SHP77 treated with DMSO at 0.1 percent for 48 hours (cell line): ENCODE measurements at places on chromosomes 6 and 20.

DNA sequence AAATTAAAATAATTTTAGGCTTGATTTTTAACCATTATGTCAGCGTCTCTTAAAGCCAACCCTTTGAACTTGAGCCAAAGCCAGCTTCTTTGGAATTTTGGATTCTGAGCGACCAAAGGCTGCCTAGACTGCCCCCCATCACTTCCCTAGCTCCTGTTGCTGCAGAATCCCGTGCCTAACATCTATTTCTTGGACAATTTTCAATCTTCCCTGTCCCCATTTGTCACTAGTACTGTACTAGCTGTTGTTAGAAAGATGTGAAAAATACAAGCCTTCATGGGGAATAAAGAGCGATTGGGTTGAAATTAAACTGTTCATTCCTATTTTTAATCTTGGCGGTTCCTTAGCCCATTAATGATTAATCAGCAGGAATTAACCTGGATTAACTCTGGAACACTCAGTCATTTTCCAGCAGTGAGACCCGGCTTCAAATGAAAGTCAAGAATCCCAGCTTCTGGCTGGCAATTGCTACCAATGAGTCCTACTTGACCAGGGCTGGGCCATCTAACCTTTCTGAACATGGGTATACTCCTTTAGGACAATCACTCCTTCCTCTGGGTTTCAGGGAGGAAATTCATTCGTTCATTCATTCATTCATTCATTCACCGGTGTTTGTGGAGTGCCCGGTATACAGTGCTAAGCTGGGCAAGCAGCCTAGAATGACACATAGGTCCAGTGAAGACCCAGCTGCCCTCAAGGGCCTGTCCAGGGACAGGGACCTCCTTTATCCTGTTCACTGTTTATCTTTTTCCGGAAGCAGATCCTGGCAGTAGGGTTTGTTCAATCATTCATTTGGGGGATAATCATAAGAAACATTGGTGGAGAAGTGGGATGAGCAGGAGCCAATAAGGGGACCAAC lies 1.4 kb upstream of the RRBP1 start:
- no peak for DNase-seq

DNA sequence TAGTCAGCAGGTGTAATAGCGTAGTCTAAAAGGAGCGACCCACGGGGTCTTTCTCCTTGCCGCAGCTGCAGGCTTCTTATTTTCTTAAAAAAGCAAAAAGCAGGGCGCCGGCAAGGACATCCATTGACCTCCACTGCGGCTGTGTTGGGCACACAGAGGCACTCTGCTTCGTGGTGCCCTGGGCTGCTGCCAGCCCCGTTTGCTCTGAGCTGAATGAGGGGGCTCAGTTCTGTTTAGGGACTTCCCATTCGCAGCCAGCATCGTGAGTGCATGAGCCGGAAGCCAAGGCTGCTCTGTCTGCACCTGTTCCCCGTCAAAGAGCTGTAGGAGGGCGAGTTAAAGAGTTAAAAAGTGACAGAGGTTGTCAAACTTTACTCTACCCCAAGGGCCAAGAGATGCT lies 1.7 kb upstream of the SLC22A2 start:
- DNase-seq = no peak

DNA sequence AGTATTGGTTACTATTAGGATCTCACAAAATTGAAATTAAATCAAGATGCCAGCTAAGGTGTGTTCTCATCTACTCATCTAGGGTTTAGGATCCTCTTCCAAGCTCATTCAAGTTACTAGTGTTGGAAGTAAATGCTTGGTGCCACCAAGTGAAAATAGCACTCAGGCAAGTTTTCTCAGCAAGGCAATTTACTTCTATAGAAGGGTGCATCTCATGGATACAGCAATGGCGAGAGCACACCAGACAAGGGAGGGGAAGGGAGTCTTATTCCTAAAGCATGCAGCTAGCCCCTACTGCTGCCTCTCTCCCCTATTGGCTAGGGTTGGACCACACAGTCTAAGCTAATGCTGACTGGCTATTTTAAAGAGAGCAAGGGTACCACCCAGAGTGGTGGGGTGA lies 23.0 kb upstream of the FAM8A1 start:
- no peak for DNase-seq

DNA sequence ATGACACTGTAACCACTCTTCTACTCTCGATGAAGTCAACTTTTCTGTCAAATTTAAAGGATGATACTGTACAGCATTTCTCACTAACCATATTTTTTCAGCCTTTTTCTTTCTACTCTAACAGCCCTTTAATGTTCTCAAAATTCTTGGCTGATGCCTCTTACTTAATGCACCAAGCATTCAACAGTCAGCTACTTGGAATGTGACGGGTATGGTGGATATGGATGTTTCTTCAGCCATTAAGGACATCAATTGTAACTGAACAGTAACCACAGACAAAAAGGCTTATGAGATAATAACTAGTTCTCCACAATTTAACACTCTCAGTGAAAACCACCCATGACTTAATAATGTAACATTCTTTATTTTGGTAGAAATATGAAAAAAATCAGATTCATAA lies 467.2 kb upstream of the ZNF337 start:
- no peak for DNase-seq

DNA sequence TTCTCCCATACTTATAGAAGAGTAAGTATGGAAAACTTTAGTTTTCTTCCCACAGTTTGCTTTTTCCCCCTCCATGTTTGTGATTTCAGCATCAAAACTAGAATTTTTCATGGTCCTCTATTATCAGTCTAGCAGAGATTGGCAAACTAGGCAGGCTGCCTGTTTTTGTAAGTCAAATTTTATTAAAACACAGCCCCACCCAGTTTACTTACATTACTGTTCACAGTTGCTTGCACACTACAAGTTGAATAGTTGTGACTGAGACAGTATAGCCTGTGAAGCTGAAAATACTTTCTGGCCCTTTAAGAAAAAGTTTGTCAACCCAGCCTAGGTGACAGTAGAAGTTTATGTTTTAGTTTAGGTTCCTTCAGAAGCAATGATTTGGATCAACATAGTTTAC lies 19.5 kb downstream of the MCM8 start:
- no peak for DNase-seq

- DNase-seq = no peak
Measured at GRCh38 chr20:36112112-36112511, 42.4 kb upstream of the EPB41L1 start.

DNA sequence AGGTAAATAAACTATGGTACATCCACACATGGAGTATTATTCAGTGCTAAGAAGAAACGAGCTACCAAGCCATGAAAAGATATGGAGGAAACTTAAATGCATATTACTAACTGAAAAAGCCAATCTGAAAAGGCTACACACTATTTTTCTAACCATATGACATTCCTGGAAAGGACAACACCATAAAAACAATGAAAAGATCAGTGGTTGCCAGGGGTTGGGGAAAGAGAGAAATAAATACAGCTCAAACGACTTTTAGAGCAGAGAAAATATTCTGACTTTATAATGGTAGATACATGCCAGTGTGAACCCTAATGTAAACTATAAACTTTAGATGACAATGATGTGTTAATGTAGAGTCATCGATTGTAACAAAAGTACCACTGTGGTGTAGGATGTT lies 225.9 kb upstream of the BTBD3 start:
- no peak for DNase-seq

- no peak for DNase-seq
Measured at GRCh38 chr6:65896140-65896539, 189.1 kb upstream of the EYS start.

GRCh38 chr20:21516180-21516567 lies 2.3 kb upstream of the NKX2-2 start:
- DNase-seq = no peak

GRCh38 chr20:10498200-10498599 lies 63.1 kb downstream of the SLX4IP start:
- DNase-seq = no peak

GRCh38 chr20:57079031-57080005 lies 187.1 kb downstream of the BMP7 start:
- no peak for DNase-seq

GRCh38 chr20:44420497-44420896 lies 55.2 kb upstream of the TTPAL start:
- DNase-seq = no peak

GRCh38 chr6:84764332-84765049 lies at the start of gene TBX18:
Gene TBX18 (minus strand): TSS chr6:84764598. CDS start chr6:84764181, 417 bp downstream.
- DNase-seq = peak; percentile 94
